ENCODE measurements at places on chromosomes 5 and 9.

GRCh38 chr5:127804886-127805426, 101.8 kb downstream of the CCDC192 start:
- no peak for DNase-seq

- no peak for DNase-seq
These were observed 133.7 kb upstream of the IQGAP2 start for GRCh38 chr5:76269259-76269931.

DNA sequence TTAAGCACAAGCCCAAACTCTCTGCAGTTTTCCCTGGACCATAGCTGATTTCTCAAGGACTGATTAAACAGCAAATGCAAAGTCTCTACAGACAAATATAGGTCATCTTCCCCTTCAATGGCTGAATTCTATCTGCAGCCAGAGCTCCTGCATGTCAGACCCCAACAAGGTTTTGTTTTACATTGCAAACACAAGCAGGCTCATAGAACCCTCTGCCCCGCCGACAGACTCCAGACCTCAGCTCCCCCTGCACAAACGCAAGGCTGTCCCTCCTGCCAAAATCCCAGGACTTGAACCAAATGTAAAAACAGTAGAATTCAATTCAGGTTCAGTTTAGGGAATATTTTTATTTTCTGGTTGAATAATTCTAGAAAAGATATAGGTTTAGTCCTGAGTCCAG, 526.7 kb upstream of the TRPC7 start:
- DNase-seq: no peak

- DNase-seq: no peak
These were observed 330.7 kb downstream of the LRRC70 start for GRCh38 chr5:62909326-62909725.

- no peak for DNase-seq
These were observed 111.5 kb downstream of the KDM4C start for GRCh38 chr9:6869081-6869948.

- DNase-seq: no peak
These were observed 213.7 kb downstream of the RFK start for GRCh38 chr9:76180541-76180940.

DNA sequence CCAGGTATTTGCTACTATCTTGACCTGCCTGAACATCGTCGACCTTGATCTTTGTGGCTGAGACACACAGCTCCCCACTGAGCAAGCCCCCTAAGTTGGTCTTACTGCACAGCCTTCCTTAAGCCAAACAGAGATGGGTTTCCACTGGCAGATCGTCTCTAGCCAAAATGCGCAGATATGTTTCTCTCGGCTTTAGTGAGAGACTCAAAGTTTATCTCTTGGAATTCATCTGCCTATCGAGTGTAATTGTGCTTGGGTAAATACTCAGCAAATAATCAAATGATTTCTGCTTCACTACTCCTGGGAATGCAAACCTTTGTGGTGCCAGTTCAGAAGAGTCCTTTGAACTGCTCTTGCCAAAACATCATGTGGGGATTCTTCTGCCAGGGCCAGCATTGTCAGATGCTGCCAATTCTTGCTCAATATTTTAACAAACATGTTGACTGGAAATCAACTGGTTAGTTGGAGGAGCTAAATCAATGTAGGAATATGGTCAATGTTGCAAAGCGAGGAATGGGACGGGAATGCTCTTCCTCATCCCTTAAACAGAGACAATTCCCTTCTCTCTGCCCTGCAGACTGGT, 141.2 kb upstream of the SLC28A3 start:
- no peak for DNase-seq

DNA sequence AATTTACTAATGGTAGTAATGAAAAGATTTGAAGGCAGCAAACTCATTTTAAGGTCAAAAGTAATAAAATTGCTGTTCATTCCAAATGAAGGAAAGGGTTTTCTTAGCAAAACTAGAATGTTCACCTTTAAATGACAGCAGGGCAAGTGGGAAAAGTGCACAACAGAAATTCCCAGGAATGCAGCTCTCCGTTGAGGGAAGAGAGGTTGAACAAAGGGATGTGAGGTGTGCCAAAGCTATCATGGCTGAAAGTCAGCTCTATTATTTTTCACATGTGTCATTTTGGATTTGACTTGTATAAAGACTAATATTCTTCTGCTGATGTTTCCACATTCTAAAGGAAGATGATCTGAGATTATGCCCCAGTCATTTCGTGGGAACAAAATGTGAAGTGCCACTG, 51.6 kb downstream of the TEK start:
- DNase-seq: no peak

DNA sequence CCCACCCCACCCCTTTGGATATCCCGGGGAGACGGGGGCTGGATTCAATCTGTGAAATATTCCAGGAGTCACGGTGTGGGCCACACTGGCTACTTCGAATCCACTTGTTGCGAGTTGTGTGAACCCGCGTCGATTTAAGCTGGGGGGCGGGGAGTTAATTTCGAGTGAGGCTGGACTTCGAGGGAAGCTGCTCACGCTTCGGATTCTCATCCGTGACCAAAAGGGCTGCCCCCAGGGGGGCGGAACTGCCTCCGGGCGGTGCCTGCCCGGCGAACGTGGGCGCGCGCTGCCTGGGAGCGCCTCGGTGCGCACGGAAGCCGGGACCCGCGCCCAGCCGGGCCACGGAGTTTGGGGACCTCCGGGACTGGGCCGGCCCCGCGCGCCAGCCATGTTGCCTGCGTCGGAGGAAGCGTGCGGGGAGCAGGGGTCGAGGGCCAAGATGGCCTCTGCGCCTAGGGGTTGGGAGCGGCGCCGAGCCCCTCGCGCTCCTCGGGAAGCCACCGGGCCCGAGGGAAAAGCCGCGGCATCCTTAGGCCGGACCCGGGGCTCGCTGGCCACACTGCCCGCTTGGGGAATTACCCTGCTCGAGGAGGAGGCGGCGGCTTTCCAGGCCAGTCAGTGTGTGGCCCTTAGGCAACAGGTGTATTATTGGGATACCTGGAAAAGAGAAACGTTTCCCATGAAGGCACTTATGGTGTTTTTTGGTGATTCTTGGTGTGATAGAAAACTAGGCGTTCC, 975 bp downstream of the OCLN start:
- DNase-seq: no peak

- DNase-seq: no peak
These were observed 28.3 kb upstream of the ERGIC1 start for GRCh38 chr5:172805736-172806255.

DNA sequence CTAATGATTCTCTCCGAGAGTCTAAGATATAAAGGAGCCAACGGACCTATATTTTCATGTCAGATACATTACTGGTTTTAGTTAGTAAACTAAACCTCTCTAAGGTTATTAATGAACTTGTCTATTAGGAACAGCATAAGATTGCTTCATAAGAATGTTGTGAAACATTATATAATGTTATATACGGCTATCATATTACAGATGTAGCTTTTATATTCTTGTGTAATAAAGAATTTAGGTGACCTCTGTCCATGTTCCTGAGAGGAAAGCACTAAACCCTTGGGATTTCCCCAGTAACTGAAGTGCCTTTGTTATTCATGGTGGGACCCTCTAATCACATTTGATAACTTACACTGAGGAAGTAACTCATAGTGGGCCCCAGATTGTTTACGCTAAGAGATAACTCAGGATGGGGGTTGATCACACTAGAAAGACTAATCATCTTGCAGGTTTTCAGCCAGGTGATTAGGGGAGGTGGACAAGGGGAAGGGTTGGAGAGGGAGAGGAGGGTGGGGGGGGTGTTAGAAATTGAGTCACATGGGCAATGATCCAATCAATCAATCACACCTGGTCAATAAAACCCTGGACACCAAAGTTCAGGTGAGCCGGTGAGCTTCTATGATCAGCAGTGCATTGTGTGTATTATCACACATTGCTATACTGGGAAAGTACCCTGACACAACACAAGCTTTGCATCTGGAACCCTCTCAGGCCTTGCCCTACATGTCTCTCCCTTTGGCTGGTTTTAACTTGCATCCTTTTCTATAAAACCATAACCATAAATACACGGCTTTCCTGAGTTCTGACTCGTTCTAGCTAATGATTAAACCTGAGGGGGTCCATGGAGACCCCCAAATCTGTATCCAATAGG, 25.8 kb downstream of the ECPAS start:
- no peak for DNase-seq

GRCh38 chr5:53031695-53032096, 42.5 kb downstream of the ITGA2 start:
- DNase-seq: no peak

- DNase-seq: no peak
These were observed 201.1 kb downstream of the ARHGEF28 start for GRCh38 chr5:73827106-73827450.

DNA sequence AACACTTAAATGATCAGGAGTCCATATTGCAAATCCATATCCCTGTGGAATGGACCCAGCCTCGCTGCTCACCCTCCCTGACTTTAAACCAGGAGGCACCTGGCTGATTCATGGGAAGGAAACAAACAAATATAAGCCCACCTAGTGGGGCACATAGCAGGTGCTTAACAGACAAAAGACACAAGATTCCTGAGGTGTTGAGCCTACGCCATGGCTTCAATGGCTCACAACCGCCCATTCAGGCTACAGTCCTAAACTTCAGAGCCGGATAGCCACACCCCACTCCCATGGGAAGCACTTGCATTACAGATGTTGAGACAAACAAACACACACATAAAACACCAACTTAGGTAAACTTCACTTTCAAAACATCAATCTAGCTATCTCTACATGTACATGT, 359.9 kb downstream of the ICE1 start:
- DNase-seq: no peak

DNA sequence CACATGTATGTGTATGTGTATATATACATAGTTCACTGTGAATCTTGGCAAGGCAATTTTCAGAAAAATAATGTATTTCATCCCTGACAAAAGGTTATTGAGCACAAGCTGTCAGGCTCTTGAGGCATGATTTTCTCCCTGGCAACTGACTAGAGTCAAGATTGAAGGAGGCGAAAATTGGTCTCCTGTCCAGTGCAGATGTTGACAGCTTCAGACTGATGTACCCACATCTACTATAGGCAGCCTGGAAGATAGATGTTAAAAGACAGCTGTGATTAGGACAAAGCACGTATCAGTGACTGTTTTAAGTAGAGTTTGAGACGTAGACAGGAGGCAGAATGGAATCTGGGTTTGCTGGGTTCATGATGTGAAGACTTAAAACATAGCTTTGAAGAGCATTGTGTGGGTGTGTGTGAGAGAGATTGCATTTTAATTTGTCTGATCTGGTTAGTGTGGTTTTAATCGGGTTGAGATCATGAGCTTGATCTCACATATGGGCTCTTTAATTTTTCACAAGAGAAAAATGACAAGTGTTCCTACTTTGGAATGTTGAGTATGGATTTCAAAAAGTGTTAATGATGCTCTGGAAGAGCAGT, 39.1 kb downstream of the CTNNA1 start:
- no peak for DNase-seq

GRCh38 chr9:81841333-81841732, 86.9 kb upstream of the SPATA31D4 start:
- no peak for DNase-seq

- DNase-seq: no peak
These were observed 31.1 kb upstream of the IQGAP2 start for GRCh38 chr5:76371960-76372322.

GRCh38 chr5:27402828-27403227, 364.4 kb upstream of the CDH9 start:
- no peak for DNase-seq

All from NCI-H1930 (cell line).